ENCODE measurements at places on chromosomes 4 and X. TPM values are rescaled to one million over a fixed set of nuclear protein-coding genes. Genes with fewer than 3 reads are reported as not detected.
A peak's percentile ranks its signal among the peaks of the same experiment; 100 is the strongest.

Gene CWH43
- total RNA-seq: not detected

Gene PDLIM3
- total RNA-seq: 25.7 TPM

Gene OGT
- 77.9 TPM for total RNA-seq

Gene ADAM29
- not detected for total RNA-seq

Gene SLITRK2
- 0.67 TPM for total RNA-seq

Gene IGBP1
- total RNA-seq: 63.9 TPM

GRCh38 chr4:153140294-153140693, 63.9 kb upstream of the TRIM2 start:
- no peak overlapping the region for H3K4me3 ChIP-seq
- no peak for DNase-seq
- H3K36me3 ChIP-seq: no peaks in the 10 kb centered on the region
- H3K27ac ChIP-seq: no peak overlapping the region

GRCh38 chr4:28481565-28481964, 1620.9 kb downstream of the STIM2 start:
- DNase-seq: peak; percentile 10
- H3K36me3 ChIP-seq: no peaks in the 10 kb centered on the region
- H3K27me3 ChIP-seq: no peaks in the 10 kb centered on the region
- H3K4me1 ChIP-seq: no peaks in the 10 kb centered on the region
- H3K27ac ChIP-seq: no peak overlapping the region

DNA sequence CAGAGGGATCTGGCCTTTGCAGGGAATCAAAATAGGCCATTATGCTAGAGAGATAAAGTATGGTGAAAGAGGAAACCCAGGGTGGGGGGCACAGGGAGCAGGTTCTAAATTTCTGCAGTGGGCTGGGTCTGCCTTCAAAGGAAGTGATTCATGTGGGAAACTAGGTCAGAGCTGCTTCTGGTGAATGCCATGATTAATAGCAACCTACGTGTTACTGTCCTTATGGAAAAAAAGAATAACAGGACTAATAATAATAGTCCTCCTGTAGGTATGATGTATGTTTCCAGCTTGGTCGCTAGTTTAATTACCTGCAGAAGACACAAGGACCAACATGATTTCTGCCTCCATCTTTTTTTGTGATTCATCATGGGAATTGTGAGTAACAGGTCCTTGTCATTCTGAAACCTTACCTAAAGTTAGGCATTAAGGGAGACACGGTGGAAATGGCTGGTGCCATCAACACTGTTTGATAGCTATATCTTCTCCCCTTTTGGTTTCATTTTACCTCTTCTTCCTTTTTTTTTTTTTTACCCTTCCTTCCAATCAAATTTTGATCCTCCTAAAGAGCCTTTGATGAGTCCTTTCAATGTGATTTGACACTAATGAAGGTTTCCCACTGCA, 180.4 kb downstream of the CPEB2 start:
- H3K4me1 ChIP-seq: no peaks in the 10 kb centered on the region
- no peak overlapping the region for H3K27ac ChIP-seq
- H3K27me3 ChIP-seq: no peaks in the 10 kb centered on the region
- H3K4me3 ChIP-seq: no peak overlapping the region

GRCh38 chrX:14897042-14897441, 23.8 kb downstream of the MOSPD2 start:
- DNase-seq: no peak
- H3K27me3 ChIP-seq: no peaks in the 10 kb centered on the region
- H3K36me3 ChIP-seq: no peaks in the 10 kb centered on the region
- H3K27ac ChIP-seq: no peak overlapping the region
- H3K4me3 ChIP-seq: no peak overlapping the region

DNA sequence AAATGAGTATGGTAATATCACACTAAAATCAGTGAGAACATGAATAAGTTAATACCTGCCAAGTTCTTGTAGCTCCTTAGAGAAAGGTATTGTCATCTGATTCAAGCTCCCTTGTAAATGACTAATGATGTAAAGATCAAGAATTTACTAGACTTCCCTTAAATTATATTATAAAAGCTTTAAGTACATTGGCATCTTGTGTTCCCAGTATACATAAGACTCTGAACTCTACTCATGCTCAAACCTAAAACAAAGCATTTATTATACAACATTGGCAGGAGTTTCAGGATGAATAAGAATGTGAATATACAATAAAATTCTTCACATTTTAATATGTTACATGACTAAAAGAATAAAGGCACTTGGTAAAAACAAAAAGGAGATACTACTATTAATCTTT, 126.8 kb upstream of the UNC5C start:
- H3K27ac ChIP-seq: no peak overlapping the region
- H3K4me3 ChIP-seq: no peak overlapping the region
- H3K27me3 ChIP-seq: no peaks in the 10 kb centered on the region
- no peak for DNase-seq
- H3K36me3 ChIP-seq: no peaks in the 10 kb centered on the region

DNA sequence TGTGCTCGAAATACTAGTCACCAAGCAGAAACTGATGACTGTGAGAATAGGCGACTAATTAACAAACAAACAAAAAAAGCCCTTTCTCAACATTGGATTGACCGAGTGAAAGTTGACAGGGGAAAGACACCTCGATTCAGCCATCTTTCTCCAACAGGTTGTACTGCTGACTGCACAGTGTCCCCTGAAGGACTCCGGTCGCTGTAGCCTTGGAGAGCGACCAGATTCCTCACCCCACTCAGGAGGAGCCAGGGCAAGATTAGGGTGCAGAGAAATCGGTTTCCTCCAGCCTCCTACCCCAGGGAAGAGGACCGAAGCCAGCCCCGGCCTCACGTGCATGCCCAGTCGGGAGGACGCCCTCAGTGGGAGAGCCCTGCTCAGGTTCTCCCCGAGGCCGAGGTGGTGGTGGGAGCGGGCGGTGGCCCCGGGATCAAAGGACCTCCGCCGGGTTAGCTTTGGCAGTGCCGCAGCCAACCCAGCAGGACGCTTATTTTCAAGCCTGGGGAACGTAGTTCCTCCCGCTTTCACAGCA, 1.1 kb upstream of the RAP1GDS1 start:
- no peaks in the 10 kb centered on the region for H3K36me3 ChIP-seq
- H3K27me3 ChIP-seq: no peaks in the 10 kb centered on the region
- H3K4me3 ChIP-seq: peak overlapping the region; percentile 62
- H3K4me1 ChIP-seq: peaks cover 4% of the 10 kb centered on the region

DNA sequence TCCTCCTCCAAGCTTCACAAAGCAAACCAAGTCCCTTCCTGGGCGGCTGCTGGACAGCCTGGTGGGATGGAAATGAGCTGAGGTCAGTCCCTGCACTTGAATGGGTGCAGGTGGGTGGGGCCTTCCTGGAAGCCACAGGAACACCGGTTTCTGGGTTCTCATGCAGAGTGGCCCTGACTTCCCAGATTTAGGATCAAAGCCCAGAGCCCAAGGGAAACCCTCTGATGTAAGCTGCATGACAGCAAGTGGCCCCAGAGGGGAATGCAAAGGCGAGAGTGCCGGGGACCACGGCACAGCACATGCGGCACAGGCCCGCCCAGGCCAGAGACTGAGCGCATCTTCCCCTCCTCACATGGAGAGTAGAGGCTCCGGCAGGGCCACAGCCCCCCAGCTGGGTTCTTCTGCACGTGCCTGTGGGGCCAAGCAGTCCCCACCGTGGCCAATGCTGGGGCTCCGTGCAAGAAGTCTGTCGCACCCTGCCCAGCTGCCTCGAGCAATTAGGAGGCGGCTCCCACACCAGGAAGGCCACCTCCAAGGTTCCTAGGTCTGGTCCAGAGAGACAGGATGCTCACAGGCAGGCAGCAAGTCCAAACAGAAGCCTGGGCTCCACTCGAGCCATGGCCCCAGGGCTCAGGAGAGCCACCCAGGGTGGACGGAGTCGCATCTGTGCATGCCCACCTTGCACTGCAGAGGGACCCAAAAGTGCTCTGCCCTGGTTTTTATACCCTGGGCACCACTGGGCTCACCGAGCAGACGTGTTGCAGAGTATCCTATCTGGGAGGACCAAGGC, 83.0 kb downstream of the HTRA3 start:
- no peak overlapping the region for H3K4me3 ChIP-seq
- H3K4me1 ChIP-seq: no peaks in the 10 kb centered on the region
- H3K36me3 ChIP-seq: no peaks in the 10 kb centered on the region
- H3K27ac ChIP-seq: no peak overlapping the region

- H3K27me3 ChIP-seq: no peaks in the 10 kb centered on the region
- no peak for DNase-seq
- no peak overlapping the region for H3K27ac ChIP-seq
- no peak overlapping the region for H3K4me3 ChIP-seq
- no peaks in the 10 kb centered on the region for H3K36me3 ChIP-seq
These were observed 187.6 kb downstream of the CBR4 start for GRCh38 chr4:168822481-168822880.

DNA sequence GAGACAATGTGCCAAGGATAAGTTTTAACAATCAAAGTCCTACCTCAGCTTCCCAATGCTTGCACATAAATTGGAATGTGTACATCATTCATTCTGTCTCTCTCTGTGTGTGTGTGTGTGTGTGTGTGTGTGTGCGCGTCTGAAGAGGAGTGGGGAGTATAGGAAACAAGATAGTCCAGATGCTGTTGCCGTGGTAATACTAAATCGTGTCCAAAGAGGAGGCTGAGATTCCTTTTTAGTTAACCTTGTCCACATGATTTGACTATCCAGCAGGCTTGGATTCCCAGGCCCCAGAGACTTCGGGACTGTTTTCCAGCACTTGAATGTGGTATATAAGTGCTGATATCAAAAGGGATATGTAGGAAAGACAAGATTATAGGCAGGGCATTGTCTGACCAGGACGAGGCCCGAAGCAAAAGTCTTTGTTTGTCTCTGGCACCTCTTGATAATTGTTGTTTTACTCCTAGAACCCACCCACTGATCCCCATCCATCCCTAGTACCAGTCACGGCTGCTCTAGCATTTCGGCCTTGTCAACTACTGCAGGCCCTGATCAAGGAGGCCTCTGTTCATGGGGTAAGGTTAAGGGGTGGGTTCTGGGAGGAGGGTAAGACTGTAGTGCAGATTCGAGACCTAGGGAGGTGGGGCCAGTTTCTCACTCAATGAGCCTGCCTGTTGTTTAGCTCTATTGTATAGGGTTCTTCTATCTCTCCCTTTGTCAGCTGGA, 3.9 kb downstream of the PLP1 start:
- no peak overlapping the region for H3K4me3 ChIP-seq
- no peaks in the 10 kb centered on the region for H3K27me3 ChIP-seq
- H3K27ac ChIP-seq: no peak overlapping the region

DNA sequence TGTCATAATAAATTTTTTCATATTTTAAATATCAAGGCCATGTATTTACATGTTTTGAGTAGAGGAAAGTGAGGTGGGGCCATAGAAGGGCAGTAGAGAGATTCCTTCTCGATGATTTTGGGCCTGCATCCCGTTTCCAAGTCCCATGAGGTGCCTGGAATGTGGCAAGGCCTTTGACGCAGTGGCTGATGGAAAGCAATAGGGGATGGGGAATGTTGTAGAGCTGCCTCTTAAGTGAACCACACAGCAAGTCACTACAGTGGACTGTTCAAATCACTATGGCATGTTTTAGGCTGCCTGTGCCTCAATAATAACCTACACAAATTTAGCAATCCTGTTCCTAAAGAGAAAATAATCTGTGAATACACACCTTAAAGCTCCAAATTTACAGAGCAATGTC, 48.3 kb downstream of the ANXA5 start:
- DNase-seq: no peak
- no peak overlapping the region for H3K27ac ChIP-seq
- H3K4me1 ChIP-seq: no peaks in the 10 kb centered on the region
- no peak overlapping the region for H3K4me3 ChIP-seq
- no peaks in the 10 kb centered on the region for H3K36me3 ChIP-seq

- no peak overlapping the region for H3K27ac ChIP-seq
- no peak overlapping the region for H3K4me3 ChIP-seq
- H3K36me3 ChIP-seq: no peaks in the 10 kb centered on the region
These were observed 41.6 kb downstream of the AR start for GRCh38 chrX:67585401-67585800.

- no peaks in the 10 kb centered on the region for H3K27me3 ChIP-seq
- no peaks in the 10 kb centered on the region for H3K4me1 ChIP-seq
- no peak for DNase-seq
- no peaks in the 10 kb centered on the region for H3K36me3 ChIP-seq
- peak overlapping the region; percentile 90 for H3K27ac ChIP-seq
These were observed 595 bp downstream of the MBNL3 start for GRCh38 chrX:132488180-132488705.

GRCh38 chr4:185283723-185284122, 74.3 kb downstream of the SNX25 start:
- no peaks in the 10 kb centered on the region for H3K4me1 ChIP-seq
- no peaks in the 10 kb centered on the region for H3K36me3 ChIP-seq
- DNase-seq: no peak
- no peaks in the 10 kb centered on the region for H3K27me3 ChIP-seq

DNA sequence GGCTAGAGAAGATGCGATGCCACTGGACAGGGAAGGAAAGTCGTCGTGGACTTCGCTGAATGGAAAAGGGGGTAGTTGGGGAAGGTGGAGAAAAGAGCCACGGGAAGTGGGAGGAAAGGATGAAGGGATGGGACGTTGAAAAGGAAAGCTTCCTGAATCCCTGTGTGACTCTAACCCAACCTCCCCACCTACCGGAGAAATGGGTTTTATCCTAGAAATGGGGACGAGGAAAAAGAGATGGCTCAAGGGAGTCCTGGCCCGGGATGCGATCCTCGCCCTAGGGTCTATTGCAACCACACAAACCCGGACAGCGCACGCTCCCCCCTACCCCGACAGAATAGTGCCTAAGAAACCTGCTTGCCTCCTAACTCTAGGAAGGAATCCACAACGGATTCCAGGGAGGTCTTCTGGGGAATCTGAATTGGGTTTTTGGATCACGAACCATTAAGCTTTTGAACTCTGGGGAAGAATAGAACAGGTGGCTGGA, 738 bp upstream of the TSPAN5 start:
- H3K36me3 ChIP-seq: no peaks in the 10 kb centered on the region
- no peak for DNase-seq
- no peaks in the 10 kb centered on the region for H3K27me3 ChIP-seq
- peaks cover 11% of the 10 kb centered on the region for H3K4me1 ChIP-seq

DNA sequence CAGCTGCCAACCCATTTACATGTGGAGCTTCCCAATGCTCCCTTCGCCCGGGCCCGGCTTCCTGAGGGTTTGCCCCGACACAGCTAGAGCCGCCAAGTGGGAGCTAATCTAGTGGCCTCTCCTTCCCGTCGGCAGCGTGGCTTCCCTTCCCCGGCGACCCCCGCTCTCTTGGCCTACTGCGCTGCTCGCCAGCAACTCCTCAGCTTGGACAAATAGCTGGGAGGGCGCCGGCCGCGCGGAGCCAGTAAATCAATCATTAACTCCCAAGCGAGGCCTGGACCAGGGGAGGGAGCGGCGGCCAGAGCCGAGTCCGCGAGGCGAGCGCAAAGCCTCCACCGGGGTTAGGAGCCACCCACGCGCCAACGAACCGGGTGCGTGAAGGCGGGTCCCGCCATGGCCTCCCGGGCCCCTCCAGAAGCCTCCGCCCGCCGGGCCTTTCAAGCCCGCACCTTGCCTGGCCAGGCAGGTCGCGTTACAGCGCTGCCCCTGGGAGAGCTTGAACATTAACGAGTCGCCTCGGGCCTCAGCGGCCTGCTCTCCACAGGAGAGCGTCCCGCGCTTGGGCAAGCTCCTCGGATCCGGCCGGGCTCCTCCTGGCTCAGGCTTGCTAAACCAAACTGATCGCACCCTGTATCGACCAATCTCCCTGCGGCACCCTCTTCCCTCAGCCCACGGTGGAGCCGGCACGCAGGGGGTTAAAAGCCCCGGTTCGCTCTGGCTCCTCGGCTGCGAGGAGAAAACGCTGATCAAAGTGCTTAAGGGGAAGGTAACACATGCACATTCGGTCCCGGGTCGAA, 10.6 kb upstream of the BCOR start:
- peak overlapping the region; percentile 92 for H3K27ac ChIP-seq
- no peaks in the 10 kb centered on the region for H3K36me3 ChIP-seq
- DNase-seq: peak; percentile 80
- no peaks in the 10 kb centered on the region for H3K4me1 ChIP-seq
- H3K27me3 ChIP-seq: no peaks in the 10 kb centered on the region

GRCh38 chr4:158786955-158787354, 18.1 kb downstream of the FNIP2 start:
- H3K4me3 ChIP-seq: no peak overlapping the region
- peaks cover 54% of the 10 kb centered on the region for H3K4me1 ChIP-seq

Measured in pancreas (tissue), 10 donors.